ENCODE measurements at places on chromosomes 2 and 18. TPM values are rescaled to one million over a fixed set of nuclear protein-coding genes. Genes with fewer than 3 reads are reported as not detected.

CABYR gene
- 3.1 TPM for total RNA-seq

CASP10 gene
- 7.3 TPM for total RNA-seq

PLEK gene
- 23.4 TPM for total RNA-seq

STRN gene
- 21.8 TPM for total RNA-seq

TMSB10 gene
- 1,940 TPM for total RNA-seq

RETSAT gene
- 43.2 TPM for total RNA-seq

PSMA8 gene
- not detected for total RNA-seq

GREB1L gene
- total RNA-seq = 16.0 TPM

IGFBP2 gene
- total RNA-seq = 188 TPM

DNAJC5G gene
- total RNA-seq = not detected

DNA sequence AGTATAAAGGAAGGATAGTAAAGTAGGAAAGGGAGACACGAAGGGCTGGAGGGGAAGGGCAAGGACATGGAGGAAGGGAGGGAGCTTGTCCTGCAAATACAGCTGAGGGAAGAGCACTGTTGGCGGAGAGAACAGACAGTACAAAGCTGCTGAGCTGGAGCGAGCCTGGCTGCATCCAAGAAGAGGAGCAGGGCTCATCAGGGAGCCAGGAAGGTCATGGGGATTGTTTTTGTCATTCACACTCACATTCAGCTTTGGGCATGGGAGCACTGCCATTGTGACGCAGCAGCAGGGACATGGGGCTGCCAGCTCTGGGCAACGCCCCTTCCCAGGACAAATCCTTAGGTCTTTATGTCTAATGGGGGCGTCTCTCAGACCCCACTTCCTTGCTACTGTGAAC lies 125.1 kb downstream of the COPS8 start:
- no peak for DNase-seq

DNA sequence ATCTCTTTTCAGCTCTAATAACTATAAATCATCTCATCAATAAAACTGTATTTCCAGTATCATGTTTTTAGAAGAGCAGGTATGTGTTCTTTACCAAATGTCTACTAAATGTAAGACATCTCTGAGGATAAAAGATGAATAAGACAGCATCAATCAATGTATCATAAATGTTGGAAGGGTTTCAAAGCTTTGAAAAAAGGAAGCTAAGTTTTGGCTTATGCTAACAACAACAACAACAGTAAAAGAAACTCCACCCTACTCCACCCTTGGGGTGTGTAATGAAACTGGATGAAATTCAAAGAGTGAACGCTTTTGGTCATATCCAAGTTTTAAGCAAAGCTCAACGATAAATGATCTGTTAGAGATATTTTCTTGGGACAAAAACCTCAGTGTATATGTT lies 17.1 kb downstream of the PRKD3 start:
- DNase-seq = no peak

DNA sequence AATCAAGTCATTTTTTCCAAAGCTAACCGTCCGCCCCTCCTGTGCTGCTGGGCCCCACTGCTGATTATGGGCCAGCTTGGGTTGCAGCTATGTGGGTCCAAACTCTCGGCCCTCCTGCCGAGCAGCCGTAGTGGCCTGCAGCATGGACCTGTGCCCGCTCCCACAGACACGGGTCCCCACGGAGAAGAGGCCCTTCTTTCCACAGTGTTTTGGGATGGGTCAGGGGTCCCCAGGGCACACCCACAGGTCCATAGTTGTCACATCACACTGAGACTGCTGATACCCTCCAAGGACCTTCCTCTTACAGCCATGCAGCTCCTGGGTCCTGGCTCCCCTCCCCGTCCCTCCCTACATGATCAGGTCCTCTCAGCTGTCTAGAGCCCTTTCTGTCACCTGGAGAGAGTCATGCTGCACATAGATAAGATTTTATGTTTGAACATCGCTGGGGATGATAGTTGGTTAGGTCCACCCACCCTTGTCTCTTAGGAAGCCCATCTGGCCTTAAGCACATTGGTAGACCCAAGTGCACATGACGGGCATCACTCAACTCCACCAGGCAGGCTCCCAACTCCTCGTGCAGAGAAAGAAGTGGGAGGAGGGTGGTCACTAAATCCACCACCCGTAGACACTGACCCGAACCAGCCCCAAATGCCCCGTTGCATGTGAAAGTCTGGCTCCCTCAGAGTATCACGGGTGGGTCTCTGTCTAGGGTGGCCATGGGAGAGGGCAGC lies 17.5 kb downstream of the GPR55 start:
- no peak for DNase-seq

DNA sequence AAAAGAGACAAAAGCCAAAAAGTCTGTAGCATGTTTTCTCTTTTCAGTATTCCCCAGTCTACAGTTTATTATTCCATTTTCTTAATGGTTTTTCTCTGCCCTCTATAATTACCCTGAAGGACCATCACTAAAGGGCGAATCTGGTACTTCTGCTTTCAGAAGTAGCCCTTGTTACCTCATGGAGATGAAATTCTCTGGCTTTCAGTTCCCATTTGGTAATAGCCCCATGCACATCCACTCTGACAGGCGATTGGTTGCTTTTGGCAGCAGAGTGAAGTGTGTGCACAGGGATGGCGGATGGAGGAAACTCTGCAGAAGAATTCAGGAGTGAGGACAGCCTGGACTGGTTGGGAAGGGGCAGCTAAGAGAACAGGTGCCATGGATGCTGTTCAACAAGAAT lies 66.3 kb upstream of the NABP1 start:
- no peak for DNase-seq

GRCh38 chr18:35369126-35369525 lies 8.0 kb downstream of the ZNF396 start:
- no peak for DNase-seq

- no peak for DNase-seq
Observed at GRCh38 chr2:225069477-225069876, 27.2 kb upstream of the DOCK10 start.

- DNase-seq = no peak
Observed at GRCh38 chr2:168626647-168627046, 170.6 kb downstream of the CERS6 start.

DNA sequence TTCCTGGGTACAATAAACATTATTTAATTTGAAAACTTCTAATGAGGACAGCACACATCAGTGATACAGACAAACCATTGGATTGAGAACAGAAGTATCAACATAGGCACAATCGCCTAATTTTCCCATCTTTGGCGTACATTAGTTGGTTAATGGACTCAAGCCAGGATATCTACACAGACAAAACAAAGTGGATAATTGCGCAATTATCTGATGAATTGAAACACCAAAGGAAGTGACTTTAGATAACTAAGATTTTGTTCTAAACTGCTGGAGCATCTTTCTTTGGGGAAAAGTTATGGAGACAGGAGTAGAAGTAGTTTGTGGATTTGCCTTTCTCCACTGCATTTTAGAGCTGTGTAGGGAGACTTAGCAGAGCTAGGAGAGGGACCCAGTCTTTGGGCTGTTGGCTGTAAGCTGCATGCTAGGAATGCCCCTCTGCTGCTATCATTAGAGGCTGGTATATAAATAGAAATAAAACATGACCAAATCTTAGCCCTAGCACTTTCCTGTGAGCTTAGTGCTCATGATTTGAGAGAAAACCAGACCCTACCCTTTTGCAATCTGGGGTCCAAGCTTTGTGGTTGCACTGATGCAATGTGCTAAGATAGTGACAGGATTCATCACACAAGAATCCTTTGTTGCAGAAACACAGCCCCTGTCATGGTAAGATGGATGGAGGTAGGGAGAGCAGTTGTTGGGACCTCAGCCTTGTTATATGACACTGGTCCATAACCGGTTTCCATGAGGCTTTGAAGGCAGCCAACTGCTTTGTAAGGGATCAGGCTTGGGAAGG lies 264.5 kb upstream of the PIK3C3 start:
- DNase-seq = no peak

- DNase-seq = no peak
Observed at GRCh38 chr2:152132306-152132705, 33.5 kb upstream of the CACNB4 start.

DNA sequence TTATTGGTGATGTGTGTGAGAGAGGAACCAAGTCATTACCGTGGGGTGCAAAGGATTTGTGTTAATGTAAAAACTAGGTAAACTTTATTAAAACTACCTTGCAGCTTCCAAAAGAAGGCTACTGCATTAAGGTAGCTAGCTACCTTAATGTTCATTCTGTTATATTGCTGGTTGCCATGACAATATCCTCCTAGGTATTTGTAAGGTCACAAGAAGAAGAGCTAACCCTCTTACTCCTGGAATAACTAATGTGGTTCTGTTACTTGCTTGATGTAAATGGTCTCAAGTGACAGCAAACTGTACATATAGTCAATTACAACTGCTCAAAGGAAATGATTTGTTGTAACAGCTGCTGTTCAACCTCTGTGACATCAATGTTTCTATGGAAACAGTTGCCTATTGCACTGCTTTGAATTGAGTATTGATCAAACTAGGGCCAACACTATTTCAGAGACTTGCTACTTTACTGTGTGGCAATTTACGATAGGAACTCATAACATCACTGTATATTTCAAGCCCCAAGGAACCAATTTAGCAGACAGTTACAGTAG lies 319.8 kb upstream of the HNRNPA3 start:
- DNase-seq = no peak

DNA sequence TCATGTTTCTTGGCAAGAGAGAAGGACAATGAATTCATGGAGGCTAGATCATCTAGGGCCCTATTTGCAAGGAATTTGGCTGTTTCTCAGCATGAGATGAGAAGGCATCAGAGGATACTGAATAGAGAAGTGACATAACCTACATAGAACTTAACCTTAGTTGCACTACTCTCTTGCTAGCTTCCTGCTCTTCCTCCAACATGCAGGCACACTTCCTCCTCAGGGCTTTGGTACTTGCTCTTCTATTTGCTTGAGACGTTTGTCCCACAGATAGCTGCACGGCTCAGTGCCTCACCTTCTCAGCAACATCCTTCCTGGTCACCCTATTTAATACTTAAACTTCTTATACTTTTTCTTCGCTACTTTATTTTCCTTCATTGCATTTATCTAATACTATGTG lies 20.0 kb upstream of the LANCL1 start:
- no peak for DNase-seq

- DNase-seq = peak; percentile 83
Observed at GRCh38 chr2:236862961-236863728, 222.5 kb upstream of the COPS8 start.

DNA sequence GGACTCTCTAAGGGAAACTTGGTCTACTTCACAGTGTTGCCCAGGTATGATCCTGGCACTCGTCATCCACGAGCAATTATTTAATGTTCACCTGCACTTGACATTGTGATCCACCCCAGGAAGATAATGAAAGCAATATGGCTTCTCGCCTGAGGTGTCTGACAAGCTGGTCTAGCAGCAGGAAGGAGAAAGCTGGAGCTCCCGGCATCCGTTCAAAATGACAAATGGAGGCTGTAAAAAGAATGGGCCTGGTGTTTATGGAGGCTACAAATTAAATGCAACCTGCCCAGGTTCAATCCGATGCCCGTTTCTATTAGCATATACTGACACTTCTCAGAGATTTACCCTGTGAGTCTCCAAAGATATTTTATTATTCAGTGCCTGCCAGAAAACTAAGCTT lies 317.6 kb downstream of the CTNNA2 start:
- no peak for DNase-seq

- no peak for DNase-seq
Observed at GRCh38 chr2:8872821-8873432, 35.5 kb upstream of the KIDINS220 start.

- no peak for DNase-seq
Observed at GRCh38 chr18:77153404-77153803, 20.8 kb upstream of the MBP start.

DNA sequence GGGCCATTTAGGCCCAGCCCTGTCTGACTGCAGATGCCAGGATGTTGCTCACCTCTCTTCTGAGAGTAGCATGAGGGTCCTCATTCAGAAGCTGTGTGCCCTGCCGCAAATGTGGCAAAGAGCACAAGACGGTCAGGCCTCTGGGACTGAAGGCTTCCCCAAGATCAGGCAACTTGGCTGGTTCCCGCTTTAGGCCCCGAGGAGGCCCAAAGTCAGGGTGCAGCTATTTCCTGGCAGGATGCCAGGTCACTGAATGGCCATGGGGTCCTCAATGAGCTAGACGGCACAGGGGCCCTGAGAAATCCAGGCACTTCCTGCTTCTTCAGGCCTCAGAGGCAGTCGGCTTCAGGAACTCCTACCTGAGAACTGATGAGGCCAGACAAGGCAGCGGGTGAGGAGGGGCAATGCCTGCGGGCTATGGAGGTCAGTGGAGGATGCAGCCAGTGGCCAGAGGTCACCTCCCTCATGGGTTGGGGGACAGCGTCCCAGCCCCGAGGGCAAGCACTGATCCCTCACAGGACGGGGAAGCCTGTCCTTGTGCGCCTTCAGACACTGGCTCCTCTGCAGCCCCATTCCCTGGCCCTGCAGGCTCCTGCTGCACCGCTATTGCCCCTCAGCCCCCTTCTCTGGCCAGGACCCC lies 44.9 kb downstream of the LMAN2L start:
- no peak for DNase-seq

GRCh38 chr2:26822877-26823276 lies 25.1 kb upstream of the DPYSL5 start:
- no peak for DNase-seq

- DNase-seq = no peak
Observed at GRCh38 chr2:3282056-3282998, 95.3 kb downstream of the EIPR1 start.

GRCh38 chr2:190887089-190887488 lies 6.5 kb downstream of the GLS start:
- DNase-seq = no peak

DNA sequence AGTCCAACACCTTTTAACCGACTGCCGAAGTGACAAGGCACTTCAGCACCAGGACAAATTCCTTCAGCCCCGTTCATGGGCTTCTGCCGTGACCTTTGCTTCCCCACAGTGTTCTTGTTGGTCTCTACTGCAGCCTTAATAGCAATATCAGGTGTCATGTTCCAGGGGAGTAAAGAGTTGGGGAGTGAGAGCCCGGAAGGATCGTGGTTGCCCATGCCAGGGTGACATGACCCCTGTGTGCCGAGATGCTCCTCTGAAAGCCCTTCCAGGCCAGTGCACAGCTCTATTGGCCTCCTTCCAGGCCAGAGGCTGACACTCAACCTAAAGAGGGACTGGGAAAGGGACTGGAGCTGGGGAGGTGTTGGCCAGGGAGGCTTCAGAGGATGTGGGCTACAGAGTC lies 279.2 kb downstream of the CYRIA start:
- DNase-seq = peak; percentile 82

DNA sequence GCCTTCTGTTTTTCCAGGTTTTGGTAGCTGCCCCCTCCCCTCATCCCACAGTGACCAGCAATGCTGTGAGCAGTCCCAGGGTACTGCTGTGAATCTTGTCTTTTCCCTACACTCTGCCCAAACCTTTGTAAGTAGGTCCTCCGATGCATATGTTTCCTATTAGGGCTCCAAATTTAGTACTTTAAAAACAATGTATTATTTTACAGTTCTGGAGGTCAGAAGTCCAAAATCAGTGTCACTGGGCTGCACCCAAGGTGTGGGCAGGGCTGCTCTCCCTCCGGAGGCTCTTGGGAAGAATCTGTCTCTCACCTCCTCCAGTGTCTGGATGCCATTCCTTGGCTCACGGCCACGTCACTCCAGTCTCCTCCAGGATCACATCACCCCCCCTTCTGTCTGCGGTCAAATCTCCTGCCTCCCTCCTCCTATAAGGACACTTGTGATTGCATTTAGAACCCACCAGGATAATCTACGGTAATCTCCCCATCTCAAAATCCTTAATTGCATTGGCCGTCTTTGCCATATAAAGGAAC lies 208.5 kb downstream of the SH3BP4 start:
- DNase-seq = no peak

- DNase-seq = no peak
Observed at GRCh38 chr2:216074794-216075193, 6.8 kb downstream of the PECR start.

Measured in esophagus muscularis mucosa (tissue), 4 donors.